ENCODE measurements at places on chromosomes 4 and X.

- DNase-seq = no peak
These were observed 59.9 kb upstream of the FAM241A start for GRCh38 chr4:112085156-112086035.

DNA sequence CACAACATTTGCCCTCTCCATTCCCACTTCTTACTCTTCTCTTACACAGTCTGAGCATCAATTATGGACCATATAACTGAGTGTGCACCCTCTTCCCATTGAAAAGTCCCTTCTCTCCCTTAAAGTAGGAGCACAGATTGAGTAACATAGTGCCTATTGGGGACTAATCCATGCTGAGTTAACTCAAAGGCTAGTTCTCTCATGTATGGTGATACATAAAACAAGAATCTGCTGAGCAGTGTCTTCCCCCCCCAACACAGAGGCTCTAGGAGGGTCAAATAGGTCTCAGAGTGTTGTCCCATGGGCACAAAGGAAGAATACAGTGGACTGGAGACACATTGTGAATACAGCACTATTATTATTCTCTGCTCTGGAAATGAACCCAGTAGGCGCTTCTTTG, 274.6 kb upstream of the BOD1L1 start:
- DNase-seq = no peak

GRCh38 chr4:26106776-26107175, 192.8 kb downstream of the SMIM20 start:
- DNase-seq = no peak

DNA sequence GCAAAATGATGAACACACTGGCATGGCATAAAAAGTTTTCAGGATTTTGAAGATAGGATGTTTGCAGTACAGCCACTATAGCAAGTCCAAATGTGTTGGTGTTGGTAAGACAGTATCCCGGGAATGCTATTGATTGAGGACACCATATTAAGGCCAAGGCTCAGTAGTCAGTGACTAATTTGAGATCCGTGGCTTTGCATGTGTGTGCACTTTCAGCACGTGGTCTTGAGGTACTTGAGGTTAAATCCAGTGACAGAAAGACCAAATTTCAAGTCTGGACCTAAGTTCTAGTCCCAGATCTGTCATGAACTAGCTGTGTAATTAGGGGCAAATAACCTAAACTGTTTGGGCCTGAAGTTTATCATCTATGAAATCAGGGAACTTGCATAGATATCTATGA, 76.5 kb upstream of the ETNPPL start:
- DNase-seq = no peak

DNA sequence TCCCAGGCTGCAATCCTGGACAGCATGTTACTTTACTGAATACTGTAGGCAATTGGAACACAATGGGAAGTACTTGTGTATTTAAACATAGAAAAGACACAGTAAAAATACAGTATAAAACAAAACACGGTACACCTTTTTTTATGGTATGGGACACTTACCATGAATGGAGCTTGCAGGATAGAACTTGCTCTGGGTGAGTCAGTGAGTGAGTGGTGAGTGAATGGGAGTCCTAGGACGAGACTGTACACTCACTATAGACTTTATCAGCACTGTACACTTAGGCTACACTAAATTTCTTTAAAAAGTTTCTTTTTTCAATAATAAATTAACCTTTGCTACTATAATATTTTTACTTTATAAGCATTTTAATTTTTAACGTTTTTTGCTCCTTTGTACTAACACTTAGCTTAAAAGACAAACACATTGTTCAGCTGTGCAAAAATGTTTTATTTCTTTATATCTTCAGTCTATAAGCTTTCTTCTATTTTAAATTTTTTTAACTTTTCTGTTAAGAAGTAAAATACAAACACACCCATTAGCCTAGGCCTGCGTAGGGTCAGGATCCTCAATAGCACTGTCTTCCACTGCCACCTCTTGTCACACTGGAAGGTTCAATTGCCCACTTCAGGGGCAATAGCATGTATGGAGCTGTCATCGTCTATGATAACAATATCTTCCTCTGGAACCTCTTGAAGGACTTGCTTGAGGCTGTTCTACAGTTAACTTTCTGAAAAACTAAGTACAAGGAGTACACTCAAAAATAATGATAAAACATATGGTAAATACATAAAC, 293.5 kb upstream of the FSTL5 start:
- DNase-seq = no peak

- DNase-seq = no peak
These were observed 2.8 kb downstream of the AREG start for GRCh38 chr4:74447636-74448233.

GRCh38 chr4:73648478-73648877, 28.2 kb upstream of the RASSF6 start:
- DNase-seq = no peak

GRCh38 chrX:130080791-130081367, 29.4 kb downstream of the ELF4 start:
- DNase-seq = no peak

GRCh38 chr4:33975995-33976394, 2268.3 kb downstream of the ARAP2 start:
- DNase-seq = no peak

DNA sequence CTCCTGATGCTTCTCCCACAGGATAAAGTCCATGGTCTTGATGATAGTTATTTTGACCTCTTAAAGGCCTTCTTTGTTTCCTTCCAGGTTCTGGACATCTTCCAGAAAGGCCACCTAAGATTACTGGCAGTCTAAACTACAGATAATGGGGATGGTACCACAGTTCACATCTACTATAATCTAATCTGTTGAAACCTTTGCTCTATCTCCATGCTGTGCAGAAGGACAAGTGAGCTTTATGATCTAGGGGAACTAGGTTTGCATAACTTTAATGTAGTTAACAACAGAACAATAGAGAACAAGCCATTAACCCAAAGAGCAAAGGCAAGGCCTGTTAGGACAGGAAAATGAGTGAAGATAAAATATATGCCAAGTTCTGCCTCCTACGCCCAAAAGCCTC, 103.9 kb upstream of the KLHL13 start:
- no peak for DNase-seq

Measured in activated gamma-delta T cell (primary cell).